NB4 (cell line): ENCODE measurements at places on chromosomes 1 and 21.
A peak's percentile ranks its signal among the peaks of the same experiment; 100 is the strongest.

DNA sequence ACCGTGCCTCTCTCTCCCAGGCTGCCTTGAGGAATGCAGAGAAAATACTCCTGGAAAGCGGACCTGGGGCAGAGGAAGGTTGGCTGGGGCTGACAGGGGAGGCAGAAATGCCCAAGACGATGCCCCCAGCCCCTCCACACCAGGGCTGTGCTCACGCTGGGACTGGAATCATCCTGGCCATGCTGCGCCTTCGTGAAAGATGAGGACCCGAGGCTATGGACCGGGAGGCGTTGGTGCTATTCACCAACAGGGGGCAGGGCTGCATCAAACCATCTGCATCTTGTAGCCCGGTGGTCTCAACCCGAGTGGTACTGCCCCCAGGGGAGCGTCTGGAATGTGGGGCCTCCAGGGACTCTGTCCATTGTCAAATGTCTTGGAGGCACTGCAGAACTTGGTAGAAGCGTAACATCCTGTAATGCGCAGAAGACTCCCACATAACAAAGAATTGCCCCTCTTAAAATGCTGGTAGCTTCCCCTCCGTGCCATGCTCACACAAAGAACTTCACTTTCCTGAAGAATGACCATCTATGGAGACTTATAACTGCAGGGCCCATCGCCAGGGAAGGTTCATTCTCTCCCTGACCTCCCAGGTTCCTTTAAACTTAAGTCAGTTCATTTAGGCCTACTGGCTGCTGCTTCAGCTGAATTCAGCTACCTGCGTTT lies 251.2 kb downstream of the RRAGC start:
- DNase-seq: peak; percentile 44

- DNase-seq: no peak
Observed at GRCh38 chr1:173103006-173103405, 52.3 kb upstream of the TNFSF18 start.

GRCh38 chr1:234962340-234962989 lies 166.2 kb downstream of the TOMM20 start:
- DNase-seq: peak; percentile 92

- DNase-seq: no peak
Observed at GRCh38 chr1:235424092-235424491, 56.9 kb downstream of the TBCE start.

GRCh38 chr1:36748466-36748865 lies 265.8 kb upstream of the CSF3R start:
- no peak for DNase-seq

- peak; percentile 6 for DNase-seq
Observed at GRCh38 chr1:61158591-61158990, 76.2 kb downstream of the NFIA start.

- no peak for DNase-seq
Observed at GRCh38 chr1:79472067-79472656, 465.6 kb upstream of the ADGRL4 start.

DNA sequence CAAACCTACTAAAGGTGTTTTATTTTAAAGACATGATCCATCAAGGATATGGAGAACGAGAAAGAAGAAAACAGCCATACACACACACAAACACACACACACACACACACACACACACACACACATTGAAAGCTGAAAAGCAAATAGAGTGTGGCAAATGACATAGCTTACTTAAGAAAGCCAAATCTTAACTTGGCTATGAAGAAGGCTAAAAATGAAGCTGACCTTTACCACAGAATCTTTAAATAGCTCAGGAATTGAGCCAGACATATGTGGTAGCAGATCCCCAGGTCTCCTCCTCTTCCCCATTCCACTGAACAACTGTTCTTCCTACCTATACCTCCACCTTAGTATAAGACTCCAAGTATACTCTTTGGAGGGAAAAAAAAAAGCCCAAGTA lies 185.6 kb downstream of the CLEC20A start:
- no peak for DNase-seq

DNA sequence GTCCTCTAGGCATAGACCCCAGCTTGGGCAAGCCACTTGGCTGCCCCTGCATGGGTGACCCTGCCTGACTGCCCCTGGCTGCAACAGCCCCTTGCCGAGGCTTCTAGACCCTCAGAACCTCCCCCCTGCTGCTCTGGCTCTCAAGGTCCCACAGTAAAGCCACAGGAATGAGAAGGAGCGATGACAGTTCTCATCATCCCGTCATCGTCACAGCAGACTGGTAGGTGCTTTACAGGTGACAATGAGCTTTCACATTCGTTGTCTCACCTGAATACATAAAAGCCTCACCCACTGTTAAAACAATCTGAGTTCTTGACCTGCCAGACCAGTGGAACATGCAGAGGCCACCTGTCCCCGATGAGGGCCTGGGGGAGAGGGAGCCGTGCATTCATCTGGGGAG lies 36.0 kb upstream of the GPR157 start:
- no peak for DNase-seq

DNA sequence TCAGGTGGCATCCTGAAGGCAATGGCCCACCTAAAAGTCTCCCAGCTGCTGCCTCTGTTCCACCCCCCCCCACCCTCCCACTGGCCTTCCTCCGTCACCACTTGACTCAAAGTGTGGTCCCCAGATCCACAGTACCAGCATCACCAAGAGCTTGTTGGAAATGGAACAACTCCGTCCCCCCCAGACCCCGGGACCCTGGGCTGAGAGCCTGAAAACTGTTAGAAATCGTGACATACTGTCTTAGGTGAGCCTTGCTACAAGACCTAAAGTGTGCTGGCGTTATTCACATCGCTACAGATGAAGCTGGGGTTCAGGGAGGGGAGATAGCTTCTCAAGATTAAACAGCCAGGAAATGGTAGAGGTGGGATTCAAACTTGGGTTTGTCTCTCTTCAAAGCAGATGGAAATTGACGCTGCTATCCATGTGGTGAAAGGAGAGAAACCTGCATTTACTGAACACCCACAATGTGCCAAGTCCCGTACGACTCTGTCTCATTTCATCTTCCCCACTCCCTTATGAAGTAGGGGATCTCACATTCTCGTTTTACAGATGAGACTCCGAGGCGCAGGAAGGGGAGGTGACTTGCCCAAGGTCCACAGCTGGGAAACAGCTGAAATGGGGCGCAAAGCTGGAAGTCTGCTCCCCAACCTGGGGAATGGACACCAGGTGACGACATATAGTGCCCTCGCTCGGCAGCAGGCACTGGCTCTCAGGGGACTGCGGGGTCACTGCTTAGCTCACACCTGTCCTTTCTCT lies 52.8 kb upstream of the IFFO2 start:
- DNase-seq: no peak

DNA sequence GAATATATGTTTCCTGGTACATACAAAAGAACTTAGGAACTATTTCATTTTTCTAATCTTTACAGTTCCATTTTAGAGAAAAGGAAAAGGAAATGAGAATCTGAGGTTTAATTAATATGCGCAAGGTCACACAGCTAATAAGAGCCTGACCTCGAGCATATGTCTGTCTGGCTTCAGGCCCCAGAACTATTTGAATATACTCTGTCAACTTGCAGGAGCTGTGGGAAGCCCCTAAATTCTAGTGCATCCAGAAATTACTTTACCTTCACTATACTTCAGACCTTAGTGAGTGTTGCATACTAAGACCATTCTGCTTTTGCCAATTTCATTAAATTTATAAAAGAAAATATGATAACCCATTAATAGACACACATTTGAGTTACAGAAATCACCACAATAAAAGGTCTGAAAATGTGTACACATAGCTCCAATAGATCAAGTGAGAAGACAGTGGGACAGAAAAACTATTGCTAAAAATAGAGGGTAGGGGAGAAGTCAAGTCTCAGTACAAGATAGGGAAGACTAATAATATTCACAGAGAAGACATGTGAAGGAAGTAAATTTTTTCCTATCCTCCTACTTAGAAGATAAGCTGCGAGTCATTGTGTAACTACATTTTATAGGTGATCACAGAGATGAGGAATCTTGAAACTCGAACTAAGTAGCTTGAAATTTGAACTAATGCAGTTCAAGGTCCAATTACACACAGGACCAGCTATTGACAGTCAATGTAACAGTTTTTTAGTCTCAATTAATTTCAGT lies 3.8 kb downstream of the RGS13 start:
- DNase-seq: peak; percentile 56

DNA sequence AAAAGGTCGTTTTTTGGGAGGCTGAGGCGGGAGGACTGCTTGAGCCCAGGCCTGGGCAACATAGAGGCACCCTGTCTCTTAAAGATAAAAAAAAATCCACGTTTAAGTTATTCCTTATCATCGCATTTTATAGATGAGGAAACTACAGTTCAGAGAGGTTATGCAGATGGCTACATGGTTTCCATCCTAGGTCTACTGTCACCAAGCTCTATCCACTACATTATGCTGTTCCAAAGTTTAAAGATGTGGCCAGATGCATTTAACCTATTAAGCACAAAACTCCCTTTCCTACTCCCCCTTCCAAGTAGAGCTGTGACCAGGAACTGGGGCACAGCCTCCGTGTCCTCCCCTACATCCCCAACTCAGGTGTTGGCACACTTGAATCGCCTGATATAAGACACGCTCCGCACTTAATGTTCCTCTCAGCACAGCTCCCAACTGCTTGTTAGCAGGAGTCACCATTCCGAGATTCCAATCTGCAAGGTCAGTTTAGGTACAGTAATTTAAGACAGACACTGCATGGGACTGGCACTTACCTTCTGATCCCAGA lies 1.3 kb downstream of the TAF5L start:
- DNase-seq: no peak

GRCh38 chr1:28314547-28314941 lies 14.3 kb upstream of the MED18 start:
- no peak for DNase-seq

GRCh38 chr1:230827081-230827681 lies 41.1 kb downstream of the C1orf198 start:
- no peak for DNase-seq

GRCh38 chr1:234745844-234746797 lies 136.1 kb upstream of the IRF2BP2 start:
- peak; percentile 84 for DNase-seq

- DNase-seq: no peak
Observed at GRCh38 chr1:59446257-59446901, 149.5 kb downstream of the FGGY start.

GRCh38 chr1:59552007-59552406 lies 255.1 kb downstream of the FGGY start:
- DNase-seq: peak; percentile 24

GRCh38 chr1:8794605-8795004 lies 22.8 kb downstream of the RERE start:
- DNase-seq: no peak

DNA sequence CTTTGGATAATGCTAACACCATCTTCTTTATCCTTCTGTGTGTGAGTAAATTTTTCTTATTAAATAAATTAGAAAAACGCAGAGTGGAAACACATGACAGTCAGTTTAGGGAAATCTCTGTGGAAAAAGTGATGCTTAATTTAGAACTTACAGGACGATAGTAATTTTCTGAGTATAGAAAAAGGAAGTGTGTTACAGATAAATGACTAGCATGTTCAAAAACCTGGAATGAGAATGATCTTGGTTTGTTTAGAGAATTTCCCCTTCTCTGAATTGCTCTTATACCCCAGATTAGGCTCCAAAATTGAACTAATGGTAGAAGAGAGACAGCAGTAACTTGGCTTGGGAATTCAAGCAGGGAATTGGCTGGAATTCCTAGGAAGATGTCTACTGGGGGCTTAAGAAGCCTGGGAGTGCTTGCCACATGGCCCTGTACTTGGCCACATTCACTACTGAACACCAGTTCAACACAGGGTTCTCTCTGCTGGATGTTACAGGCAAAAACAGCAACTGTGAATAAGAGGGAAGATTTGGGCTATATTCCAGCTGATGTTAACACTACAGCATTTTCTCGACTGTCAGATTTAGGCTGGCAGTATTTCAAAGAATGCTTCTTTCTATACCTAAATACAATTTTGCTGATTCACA lies 1004.2 kb downstream of the TTLL7 start:
- DNase-seq: no peak

DNA sequence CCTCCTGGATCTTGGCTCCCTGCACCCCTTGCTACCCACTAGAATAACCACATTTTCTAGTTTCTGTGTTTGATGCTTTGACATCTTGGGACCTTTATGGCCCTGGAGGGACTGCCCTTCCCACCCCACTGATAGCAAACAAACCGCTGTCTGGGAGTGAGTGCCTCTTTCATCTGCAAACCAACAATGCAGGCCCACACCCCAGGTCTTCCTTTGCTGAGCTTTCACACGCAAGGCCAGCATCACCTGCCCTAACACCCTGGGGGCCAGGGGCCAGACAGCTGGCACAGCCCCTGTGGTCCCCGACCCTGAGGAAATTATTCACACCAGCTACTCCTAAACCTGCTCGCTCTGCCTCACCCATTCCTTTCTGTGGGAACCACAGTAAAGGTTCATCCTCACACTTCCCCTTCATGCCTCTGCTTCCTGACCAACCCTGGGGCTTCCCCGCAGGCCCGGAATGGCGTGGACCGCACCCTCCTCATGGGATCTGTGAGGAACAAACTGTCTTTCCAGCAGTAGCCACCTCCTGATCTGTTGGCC lies 15.4 kb downstream of the SLC2A7 start:
- DNase-seq: no peak

DNA sequence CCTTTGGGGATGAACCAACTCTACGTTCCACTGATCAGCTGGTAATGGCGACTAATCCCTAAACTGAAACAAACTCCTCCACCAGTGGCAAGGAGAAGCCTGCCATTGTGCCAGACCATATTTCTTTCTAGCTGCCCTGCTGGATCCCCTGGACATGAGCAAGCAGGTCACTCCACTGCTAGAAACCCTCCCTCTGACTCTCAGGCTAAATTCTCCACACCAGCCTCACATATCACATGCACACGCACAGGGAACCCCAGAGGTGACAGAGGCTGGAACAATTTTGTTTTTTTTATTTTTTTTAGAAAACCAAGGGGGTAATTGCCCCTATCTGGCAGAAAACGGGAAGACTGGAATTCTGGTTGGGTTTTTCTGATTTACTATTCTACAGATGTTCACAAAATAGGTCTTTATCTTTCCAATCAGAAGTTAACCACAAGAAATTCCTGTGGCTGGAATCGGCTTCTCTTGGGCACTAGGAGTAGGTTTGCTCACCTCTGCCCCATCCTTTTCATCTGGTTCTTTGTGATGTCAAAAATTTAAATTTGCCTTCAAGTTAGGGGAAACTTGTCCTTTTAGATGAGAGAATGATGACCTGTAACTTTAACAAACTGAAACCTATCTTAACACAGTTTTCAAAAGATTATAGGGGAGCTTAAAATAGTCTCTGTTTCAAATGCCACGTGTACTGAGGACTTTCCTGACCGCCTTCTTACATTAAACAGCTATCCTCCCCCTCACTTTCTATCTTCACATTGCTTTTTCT lies 258.1 kb downstream of the SDCCAG8 start:
- DNase-seq: no peak

DNA sequence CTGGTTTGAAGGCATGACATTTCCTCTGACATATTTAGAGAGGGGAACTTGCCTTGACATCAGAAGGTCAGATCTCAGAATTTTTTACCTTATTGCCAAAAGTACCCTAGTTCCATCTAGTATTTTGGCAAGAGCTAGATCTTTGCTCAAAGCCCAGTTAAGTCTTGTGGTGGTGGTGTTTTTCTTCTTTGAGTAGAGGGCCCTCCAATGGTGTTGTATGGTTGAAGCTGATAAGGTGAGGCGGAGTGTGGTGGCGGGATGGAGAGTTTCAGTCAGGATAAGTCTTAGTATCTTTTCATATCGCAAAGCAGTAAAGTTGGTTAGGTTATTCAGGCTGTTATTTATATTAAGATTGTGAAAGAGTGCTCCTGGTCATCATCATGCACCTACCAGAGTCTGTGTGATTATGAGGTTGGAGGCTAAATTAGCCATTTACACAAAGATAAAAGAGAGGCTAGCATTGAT lies 20.1 kb upstream of the MACF1 start:
- DNase-seq: no peak
